ENCODE measurements at places on chromosomes 13 and 19.

DNA sequence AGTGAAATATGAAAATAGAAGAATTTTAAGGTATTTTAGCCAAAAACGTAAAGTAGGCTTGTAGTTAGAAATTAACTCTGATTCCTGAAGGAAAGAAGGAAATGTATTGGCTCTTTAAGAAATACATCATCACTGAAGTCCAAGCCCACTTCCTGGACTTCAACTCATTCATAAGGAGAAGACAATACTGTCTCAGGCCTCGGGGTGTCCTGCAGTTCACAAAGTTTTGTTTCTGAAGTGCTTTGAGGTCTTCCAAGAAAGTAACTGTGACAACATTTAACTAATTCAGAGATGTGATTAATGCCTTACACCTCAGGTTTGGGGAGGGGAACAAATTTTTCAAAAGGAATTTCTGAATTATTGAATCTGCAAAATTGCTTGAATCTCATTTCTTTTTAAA, 65.8 kb upstream of the STARD13 start:
- no peak for DNase-seq

- no peak for DNase-seq
These were observed at the start of gene SLC44A2 for GRCh38 chr19:10625003-10625761. TSS of gene SLC44A2 (plus strand) at chr19:10625553. CDS start at chr19:10625634, 81 bp downstream.

DNA sequence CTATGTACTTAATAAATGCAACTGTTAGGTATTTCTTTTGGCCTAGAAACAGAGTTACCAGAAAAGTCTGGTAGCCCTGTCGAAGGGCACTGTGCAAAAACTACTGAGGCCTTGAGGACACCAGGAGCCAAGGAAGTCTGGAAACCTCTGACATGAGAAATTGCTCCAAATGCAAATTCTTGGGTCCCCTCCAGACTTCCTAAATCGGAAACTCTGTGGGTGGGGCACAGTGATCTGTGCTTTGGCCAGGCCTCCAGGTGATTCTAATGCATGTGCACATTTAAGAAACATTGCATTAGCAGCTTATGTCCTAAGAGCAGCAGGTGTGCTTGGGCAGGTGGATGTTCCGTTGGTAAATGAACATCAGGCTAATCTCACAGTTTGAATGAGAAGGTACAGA, 50.0 kb downstream of the STARD13 start:
- no peak for DNase-seq

GRCh38 chr13:33487575-33488243, 202.2 kb upstream of the STARD13 start:
- no peak for DNase-seq

DNA sequence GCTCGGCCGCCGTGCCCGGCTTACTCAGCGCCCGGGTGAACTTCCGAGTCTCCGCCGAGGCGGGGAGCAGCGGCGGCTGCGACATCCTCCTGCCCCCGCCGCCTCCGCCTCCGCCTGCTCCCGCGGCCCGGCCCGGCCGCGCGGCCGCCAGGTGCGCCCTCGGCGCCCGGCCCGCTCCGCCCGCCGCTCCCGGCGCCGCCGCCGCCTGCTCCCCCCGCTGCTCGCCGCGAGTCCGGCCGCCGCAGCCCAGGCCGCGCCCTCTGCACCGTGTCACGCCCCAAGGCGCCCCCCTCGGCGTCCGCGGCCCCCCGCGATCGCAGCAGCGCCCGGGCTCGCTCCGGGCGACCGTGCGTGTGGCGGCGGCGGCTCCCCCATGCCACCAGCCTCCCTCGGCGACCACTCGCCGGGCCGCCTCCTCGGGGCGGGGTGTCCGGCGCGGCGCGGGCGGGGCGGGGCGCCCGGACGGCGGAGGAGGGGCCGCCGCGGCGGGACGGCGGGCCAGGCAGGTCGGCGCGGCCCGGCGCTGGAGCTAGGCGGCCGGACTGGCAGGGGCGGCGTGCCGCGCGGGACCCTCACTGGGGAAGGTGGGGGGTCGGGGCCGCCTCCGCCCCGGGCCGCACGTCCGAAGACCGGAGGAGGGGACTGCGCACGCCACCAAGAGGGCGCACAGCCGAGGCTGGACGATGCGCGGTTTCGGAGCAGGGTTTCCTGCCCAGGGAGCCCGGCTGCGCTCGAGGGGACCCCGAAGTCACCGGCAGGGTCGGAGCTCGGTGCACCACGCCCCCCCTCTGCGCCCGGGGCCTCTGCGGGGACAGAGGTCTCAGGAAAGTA, 108.6 kb upstream of the DOCK9 start:
- DNase-seq, result no peak

GRCh38 chr19:14366529-14366928, 14.7 kb upstream of the ADGRE5 start:
- no peak for DNase-seq

- DNase-seq, result no peak
These were observed 205.3 kb upstream of the DACH1 start for GRCh38 chr13:72072261-72072660.

DNA sequence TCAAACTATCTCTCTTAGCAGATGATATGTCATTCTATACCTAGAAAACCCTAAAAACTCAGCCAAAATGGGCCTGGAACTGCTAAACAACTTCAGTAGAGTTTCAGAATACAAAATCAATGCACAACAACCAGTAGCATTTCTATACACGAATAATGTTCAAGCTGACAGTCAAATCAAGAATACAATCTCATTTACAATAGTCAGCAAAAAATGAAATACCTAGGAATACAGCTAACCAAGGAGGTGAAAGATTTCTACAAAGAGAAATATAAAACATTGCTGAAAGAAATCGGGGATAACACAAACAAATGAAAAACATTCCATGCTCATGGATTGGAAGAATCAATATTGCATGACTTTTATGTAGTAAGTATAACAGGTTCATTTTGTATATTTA, 804.8 kb downstream of the SLITRK1 start:
- no peak for DNase-seq

- no peak for DNase-seq
These were observed 22.4 kb downstream of the GTF2F2 start for GRCh38 chr13:45142440-45143345.

- DNase-seq, result peak; percentile 13
These were observed 260.0 kb downstream of the NDFIP2 start for GRCh38 chr13:79740991-79741390.

DNA sequence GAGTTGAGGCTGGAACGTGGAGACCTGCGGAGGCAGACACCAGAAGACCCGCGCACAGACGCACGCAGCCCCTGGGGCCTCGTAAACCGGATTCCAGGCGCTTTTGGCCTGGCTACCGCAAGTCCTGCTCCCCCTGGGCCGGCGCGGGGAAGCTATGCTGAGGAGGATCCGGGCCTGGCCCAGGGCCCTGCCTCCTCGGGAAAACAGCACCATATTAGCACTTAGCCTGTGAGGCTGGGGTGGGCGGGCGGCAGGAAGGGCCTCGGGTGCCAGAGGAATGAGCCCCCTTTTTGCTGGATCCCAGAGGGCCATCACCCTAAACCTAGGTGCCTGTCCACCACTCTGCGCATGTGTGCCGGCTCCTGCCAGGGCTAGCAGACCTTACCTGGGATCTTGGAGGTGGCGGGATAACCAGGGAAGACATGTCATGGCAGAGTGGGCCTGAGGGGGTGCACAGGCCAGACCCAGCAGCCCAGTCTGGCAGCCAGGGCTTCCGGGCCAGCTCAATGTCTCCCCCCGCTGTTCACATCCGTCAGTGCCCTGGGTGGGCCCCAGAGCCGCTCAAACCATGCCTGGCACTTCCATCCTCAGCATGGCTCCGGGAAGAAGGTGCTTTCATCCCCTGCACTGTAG, 7.3 kb downstream of the ELOF1 start:
- DNase-seq, result no peak

GRCh38 chr13:75285310-75285709, 196.7 kb downstream of the TBC1D4 start:
- no peak for DNase-seq

DNA sequence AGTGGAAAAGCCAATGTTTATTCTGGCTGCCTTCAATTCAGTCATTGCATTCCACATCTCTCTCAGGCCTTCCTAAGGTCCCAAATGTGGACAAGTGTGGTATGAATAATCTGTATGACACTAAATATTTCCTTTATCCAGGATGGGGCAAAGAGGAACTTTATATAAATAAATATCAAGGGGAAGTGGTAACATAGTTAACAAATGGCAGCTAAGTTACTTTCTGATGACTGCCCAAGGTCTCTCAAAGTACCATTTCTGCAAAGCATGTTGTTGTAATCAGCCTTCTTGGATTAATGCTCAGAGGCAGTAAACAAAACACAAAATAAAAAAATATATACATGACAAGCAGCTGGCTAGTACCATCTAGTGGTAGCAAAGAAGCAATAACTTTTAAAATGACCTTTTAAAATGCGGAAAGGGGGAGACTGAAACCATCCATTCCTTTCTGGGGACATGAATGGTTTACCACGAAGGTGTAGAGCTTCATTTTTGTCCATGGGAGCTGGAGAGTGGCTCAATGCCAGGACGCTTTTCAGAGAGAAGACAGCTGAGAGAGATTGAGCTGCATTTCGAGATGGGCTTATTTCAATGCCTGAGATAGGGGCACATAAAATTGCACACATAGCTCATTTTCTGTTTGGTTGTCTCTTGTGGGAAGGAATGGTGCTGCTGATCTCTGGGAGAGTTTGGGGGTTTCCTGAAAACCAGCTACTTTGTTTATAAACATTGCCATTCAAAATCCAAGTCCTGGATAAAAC, 259.2 kb downstream of the RFC3 start:
- DNase-seq, result no peak

DNA sequence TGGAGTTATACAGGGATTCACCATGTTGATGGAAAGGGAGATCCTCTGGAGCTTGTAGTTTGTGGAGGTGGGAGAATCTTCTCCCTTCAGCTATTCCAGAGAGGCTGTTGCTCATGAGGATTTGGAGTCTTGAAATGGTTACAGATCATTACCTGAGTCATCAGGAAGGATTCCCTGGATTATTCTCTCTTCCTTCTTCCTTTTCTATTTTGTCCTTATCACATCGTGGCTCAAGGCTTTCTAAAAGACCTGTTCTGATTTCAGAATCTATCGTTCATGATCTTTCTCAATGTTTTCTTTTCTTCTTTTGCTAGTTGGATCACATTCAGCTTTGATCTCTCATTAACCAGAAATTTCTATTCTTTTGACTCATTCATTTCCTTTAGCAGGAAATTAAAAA, 196.0 kb downstream of the KLF5 start:
- DNase-seq, result no peak

- DNase-seq, result no peak
These were observed 1229.0 kb downstream of the PCDH9 start for GRCh38 chr13:66001140-66001539.

DNA sequence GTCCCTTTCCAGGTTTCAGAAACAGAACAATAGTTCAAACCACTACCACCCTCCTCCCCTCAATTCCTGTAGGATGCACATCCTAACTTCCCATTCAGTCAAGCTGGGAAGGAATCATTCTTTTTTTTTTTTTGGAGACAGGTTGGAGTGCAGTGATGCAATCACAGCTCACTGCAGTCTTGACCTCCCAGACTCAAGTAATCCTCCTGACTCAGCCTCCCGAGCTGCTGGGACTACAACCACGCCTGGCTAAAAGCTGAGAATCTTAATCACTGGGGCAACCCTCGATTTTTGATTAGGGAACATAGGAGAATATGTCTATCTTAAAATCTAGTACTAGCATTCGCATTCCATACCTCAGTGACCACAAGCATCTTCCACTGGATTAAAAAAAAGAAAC, 146.2 kb downstream of the ABCC4 start:
- no peak for DNase-seq

DNA sequence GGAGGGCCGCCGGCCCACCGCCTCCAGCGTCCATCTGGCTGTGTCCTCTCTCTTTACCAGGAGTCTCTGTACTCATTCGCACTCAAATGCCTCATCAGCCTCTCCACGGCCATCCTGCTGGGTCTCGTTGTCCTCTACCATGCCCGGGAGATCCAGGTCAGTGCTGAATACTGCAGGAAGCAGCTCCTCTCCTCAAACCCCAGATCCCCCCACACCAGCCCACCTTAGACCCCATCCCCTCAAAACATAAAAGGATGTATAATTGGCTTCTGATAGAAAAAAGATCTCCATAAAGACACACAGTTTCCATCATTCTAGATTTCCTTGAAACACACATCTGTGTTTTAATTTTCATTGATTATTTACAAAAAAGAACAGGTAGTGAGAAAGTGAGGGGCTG, 8.1 kb downstream of the KCNN1 start:
- DNase-seq, result no peak

- no peak for DNase-seq
These were observed 41.8 kb downstream of the EFNB2 start for GRCh38 chr13:106493533-106494220.

GRCh38 chr19:13101590-13102415, 855 bp downstream of the LYL1 start:
- DNase-seq, result no peak

- no peak for DNase-seq
These were observed 141.4 kb downstream of the KCNRG start for GRCh38 chr13:50156561-50157127.

GRCh38 chr19:4594201-4594600, 34.7 kb upstream of the SEMA6B start:
- no peak for DNase-seq

DNA sequence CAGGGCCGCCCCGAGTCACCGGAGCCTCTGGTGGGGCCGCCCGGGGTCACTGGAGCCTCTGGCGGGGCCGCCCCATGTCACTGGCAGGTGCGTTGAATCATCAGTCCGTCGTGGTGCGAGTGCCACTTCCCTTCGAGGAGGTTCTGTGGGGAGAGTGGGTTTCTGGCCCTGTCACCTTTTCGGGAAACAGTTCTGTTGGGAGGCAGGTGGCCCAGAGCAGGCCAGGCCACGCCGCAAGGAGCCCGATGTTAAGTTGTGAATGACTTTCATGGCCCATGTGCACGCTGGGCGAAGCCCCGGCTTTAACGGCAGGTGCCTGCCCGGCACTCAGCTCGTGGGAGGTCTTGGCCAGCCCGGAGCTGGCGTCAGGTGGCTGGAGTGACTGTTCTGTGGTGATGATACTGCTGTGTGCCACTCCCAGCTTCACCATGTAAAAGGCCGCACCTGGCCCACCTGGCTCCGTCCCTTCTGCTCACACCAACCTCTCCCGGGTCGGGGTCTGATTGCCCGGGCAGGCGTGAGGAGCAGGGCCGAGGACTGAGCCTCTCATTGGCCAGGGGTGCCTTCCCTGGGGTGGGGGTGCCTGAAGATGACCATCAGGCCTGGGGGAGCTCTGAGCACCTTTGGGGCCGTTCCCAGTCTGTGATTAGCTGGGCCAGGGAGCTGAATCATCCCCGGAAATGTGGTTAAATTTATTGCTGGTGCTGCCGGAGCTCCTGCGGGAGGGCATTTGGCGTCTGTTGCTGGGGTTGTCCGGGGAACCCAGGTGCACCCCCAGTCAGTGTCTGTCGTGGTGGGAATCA, 29.2 kb downstream of the CSNK1G2 start:
- no peak for DNase-seq

- no peak for DNase-seq
These were observed 1.9 kb upstream of the LINGO3 start for GRCh38 chr19:2309734-2310362.
